Activated CD8-positive, alpha-beta T cell treated with anti-CD3 and anti-CD28 coated beads, Interleukin-2, amount 10 ng/mL, durations not matched to agents 7 days and 5 days (primary cell): ENCODE measurements at places on chromosomes 3 and 15. TPM values are rescaled to one million over a fixed set of nuclear protein-coding genes. Genes with fewer than 3 reads are reported as not detected.

The CFAP100 gene
- not detected for total RNA-seq

- DNase-seq: no peak
- H3K4me1 ChIP-seq: no peaks in the 10 kb centered on the region
- no peaks in the 10 kb centered on the region for H3K36me3 ChIP-seq
- no peaks in the 10 kb centered on the region for H3K27me3 ChIP-seq
- H3K27ac ChIP-seq: no peak overlapping the region
These were observed 100.0 kb upstream of the KBTBD8 start for GRCh38 chr3:66898155-66898554.

- no peak overlapping the region for H3K4me3 ChIP-seq
- no peaks in the 10 kb centered on the region for H3K36me3 ChIP-seq
- H3K4me1 ChIP-seq: peaks cover 18% of the 10 kb centered on the region
- DNase-seq: no peak
- H3K27me3 ChIP-seq: peaks cover 2% of the 10 kb centered on the region
These were observed 13.6 kb upstream of the CSRNP1 start for GRCh38 chr3:39166932-39167532.

The SKOR1 gene
- total RNA-seq: 0.32 TPM

- peaks cover 38% of the 10 kb centered on the region for H3K4me1 ChIP-seq
- no peak overlapping the region for H3K27ac ChIP-seq
- no peaks in the 10 kb centered on the region for H3K27me3 ChIP-seq
- H3K4me3 ChIP-seq: no peak overlapping the region
These were observed 29.5 kb upstream of the USP3 start for GRCh38 chr15:63474810-63475316.

- no peak overlapping the region for H3K27ac ChIP-seq
- no peaks in the 10 kb centered on the region for H3K27me3 ChIP-seq
- DNase-seq: no peak
- H3K4me1 ChIP-seq: no peaks in the 10 kb centered on the region
These were observed 1028.7 kb downstream of the NTRK3 start for GRCh38 chr15:87227846-87228245.
